GM12892 (cell line): ENCODE measurements at places on chromosomes 3 and 15.

GRCh38 chr15:89803941-89804800, 10.5 kb downstream of the ANPEP start:
- no peak for DNase-seq

DNA sequence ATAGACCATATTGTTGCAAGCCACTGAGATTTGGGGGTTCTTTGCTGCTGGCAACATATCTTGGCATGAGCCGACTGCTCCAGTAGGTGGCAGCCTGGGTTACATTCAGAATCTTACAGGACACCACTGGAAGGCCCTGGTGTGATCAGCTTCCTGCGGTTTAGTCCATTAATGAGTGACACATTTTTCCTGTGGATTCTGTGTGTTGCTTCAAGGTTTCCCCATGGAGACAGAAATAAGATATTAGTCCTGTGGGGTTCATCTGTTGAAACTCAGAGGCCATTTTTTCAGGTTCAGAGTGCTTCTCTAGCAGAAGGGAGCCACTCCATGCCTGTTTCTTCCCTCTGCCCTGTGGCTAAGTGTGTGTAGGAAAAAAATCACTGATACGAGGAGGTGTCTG, 116.2 kb downstream of the MFSD1 start:
- DNase-seq: no peak

DNA sequence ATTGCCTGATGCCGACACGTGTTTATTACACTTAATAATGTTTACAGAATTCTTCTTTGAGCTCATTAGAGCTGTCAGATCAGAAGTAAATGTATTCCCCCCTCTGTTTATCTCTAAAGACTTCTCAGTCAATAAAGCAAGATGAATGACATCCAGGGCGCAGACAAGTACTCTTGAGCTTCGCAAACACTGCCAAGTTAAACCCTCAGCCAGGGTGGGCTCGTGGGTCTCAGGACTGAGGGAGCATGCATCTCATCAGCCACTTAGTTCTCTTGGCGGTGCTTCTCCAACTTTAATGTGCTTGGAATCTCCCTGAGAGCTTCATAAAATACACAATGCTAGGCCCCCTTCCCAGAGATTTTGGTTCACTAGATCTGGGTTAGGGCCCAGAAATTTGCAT, 333.9 kb upstream of the THRB start:
- no peak for DNase-seq

- DNase-seq: no peak
These were observed 122.2 kb upstream of the ANKRD28 start for GRCh38 chr3:15919971-15920370.

DNA sequence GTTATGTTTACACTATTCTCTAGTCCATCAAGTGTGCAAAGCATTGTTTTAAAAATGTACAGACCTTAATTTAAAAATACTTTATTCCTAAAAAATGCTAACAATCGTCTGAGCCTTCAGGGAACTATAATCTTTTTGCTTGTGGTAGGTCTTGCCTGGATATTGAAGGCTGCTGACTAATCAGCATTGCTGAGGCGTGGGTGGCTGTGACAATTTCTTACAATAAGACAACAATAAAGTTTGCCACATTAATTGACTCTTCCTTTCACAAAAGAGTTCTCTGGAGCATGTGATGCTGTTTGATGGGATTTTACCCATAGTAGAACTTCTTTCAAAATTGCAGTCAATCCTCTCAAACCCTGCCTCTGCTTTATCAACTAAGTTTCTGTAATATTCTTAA, 384.0 kb upstream of the TGFBR2 start:
- no peak for DNase-seq

DNA sequence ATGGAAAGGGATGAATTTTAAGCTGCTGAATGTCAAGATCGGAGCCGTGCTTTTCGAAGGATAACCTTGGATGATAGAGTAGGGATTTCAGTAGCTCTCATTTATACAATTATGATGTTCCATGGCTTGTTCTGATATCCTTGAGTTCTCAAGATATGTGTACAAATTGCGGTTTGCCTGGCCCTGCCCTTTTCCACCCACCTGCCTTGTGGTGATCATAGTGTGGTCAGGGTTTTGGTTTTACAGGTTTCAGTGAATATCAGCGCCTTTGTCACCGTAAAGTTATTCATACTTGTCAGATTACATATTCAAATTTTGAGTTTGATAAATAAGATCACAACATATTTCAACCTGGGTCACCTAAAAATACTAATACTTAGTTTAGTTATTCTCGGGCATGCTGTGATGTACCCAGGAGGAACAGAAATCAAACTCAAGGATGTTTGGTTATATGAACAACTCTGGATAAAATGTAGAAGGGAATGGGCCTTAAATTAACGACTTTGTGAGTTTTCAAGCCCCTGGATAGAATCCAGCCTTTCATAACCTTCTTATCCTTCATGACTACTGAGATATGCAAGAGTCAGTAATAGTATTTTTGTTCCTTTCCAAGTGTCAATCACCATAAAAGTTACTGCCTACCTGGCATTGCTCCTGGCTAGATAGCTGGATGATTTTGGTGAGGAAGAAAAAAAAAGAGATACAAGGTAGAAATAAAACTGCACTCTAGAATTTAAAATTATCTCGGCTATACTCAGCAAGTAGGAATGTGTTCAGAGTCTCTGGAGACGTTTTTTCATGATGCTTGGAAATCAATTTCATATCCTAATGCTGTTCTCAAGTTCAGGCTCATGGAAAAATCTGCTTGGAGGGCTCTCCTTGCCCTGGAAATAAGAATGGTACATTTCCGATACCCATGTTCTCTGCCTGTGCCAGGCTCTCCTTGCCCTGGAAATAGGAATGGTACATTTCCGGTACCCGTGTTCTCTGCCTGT, 209.2 kb upstream of the TPRG1 start:
- no peak for DNase-seq
